Stimulated activated CD8-positive, alpha-beta memory T cell treated with anti-CD3 and anti-CD28 coated beads, Interleukin-12 subunit alpha, Interleukin-12 subunit beta, amount 100 ng/mL, for 1 hour (primary cell): ENCODE measurements at places on chromosomes 2 and 18.

DNA sequence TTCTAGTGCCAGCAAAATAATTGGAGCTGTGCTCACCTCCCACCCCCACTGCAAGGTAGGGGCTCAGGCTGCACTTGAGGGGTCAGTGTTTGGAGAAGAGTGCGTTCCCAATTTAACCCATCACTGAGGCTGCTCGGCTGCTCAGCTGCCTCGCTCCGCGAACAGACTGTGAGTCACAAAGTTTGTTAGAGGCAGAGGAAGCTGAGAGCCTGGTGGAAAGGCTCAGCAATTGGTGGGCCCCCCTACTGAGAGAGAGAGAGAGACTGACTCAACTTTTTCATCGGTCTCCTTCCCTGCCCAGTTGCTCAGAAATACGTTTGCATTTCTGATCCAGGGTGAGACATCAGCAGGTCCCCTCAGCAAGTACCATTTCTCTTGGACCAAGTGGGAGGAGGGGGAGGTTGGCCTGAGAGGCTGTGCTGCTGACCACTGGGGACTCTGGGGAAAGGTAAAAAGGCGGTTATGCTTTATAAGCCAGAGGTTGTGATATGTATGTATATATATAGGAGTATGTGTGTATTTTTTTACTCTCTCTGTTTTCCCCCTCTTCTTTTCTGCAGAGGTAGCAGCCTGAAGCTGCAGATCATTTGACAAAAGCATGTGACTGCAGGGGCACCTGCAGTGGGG is 1.5 kb downstream of the EFR3B start:
- DNase-seq = no peak

DNA sequence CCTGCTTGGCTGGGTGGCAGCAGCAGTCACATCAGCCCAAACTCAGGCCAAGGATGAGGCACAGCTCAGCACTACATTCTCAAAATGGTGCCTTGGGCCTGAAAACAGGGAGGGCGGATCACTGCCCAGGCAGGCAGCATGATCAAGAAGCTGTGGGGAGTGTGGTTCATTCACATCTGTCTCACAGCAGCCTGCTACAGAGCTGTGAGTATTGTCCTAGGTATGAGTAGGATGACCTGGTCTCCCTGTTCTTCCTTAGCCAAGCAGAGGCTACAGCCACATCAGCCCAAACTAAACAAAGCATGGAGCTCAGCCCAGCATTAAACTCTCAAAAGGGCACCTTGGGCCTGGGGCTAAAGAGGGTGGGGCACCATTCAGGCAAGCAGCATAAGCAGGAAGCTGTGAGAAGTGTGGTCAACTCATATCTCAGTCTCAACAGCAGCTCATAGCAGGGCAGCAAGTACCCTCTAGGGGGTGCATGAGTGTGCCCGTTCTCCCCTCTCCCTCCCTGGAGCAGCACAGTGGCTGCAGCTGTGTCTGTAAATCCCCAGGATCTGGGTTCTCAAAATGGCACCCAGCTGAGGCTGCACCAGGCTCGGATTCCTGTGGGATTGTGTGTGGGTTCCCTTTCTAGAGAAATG is 139.6 kb downstream of the TRABD2A start:
- peak; percentile 9 for DNase-seq

GRCh38 chr18:9101730-9102507 is 580 bp upstream of the NDUFV2 start:
- DNase-seq = no peak

GRCh38 chr2:234025466-234025865 is 25.0 kb upstream of the SPP2 start:
- no peak for DNase-seq
